AG09319 (cell line): ENCODE measurements at places on chromosomes 7 and 10.

DNA sequence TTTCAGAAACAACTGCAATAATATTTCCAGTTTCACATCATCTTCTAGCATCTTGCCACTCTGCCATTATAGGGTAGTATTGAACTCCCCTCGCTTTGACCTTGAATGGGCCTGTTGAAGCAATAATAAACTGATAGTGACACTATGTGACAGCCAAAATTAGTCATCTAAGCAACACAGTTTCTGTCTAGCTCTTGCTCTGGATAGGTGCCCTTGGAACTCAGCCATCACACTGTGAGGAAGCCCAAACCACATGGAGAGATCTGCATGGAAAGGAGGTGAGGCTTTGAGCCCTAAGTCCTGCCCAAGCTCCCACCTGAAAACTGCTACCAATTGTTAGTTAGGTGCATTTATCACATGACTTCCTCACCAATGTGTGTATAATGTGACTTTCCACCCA lies 18.1 kb upstream of the KCND2 start:
- no peak for DNase-seq

DNA sequence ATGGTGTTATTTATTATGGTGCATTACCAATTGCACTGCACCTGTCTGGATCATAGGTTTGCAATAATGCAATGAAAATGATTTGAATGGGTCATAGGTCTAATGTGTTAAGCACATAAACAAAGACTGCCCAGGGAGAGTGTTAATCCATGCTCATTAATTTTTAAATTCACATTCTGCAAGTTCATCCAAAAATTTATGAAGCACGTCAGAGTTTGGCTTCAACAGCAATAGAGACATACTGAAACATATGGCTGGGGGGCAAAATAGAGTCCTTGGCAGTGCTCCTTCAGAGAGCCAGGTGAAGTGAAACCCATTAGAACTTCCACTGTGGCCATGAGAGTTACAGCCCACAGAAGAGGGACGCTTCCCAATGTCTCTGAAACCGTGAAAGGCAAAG lies 441.1 kb downstream of the POM121L12 start:
- no peak for DNase-seq

DNA sequence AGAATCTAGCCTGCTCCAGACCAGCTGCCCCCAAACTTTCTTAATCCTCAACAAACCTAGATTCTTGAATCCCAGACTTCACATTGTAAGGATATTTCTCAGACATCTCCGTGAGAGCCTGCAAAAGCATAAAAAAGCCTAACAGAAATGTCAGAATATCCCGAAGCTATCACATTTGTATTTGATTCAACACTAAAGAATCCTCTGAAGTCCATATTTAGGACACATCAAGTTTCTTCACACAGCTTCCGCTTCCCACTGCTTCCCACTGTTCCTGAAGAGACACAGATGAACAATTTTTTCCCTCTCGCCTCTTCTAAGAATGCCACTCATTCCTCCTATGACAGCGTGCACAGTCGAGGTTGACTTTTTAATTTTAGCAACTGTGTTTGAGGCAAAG lies 396.2 kb upstream of the IGFBP3 start:
- DNase-seq: no peak

- DNase-seq: no peak
Observed at GRCh38 chr10:112045938-112046337, 137.6 kb downstream of the GPAM start.

GRCh38 chr7:43906331-43907010 lies at the start of gene URGCP:
TSS of gene URGCP (minus strand) at chr7:43906596. CDS start at chr7:43906575, 21 bp downstream.
- DNase-seq: no peak

- DNase-seq: no peak
Observed at GRCh38 chr7:51973939-51974338, 657.3 kb upstream of the COBL start.

GRCh38 chr7:122010116-122010515 lies 133.9 kb downstream of the AASS start:
- no peak for DNase-seq

DNA sequence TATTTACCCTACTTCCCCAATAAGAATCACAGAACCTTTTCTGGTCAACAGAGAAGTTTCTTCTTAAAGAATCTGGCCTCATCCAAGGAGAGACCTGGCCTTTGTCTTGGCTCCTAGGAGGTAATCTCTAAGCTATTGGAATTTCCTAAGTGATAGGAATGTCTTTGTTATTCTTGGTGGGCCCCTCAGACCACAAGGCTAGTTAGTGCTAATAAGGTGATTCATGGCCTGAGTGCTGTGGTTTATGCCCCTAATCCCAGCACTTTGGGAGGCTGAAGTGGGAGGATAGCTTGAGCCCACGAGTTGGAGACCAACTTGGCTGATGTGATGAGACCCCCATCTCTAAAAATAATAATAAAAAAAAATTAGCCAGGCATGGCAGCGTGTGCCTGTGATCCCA lies 60.0 kb upstream of the CYP2C18 start:
- DNase-seq: no peak

DNA sequence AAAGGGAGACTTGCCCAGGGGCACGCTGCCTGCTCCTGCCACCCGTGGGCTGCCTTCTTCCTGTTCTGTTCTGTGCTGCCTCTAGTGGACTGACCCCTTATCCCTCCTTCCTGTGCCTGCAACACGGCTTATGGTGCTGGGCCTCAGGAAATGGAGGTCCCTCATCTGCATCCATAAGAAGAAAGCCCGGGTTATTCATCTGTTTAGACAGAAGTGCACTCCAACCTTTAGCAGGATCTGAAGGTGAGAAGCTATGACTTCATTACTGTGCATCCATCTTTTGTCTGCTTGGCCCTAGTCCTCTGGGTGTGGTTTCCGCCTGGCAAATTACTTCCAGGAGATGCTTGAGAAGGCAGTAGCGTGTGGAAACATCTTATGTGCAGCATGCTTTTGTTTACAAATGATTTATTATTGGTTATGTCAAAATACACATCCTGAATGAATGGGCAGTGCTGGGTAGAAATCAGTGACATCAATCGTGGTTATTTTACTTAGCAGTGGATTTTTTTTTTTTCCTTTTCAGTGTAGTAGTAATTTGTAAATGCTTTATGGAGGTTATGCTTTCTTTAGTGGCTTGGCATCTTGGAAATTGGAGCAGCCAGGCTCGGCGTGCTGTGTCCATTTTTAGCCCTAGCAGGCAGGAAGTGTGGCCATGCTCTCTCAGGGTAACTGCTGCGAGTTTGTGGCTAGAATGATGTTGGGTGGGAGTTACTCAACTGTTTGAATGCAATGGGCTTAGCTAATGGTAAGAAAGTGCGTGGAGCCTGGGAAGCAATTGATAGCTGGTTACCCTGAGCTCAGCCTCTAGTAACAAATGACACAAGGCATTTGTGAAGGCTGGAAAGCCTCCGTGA lies 12.7 kb downstream of the PTPRE start:
- peak; percentile 48 for DNase-seq

DNA sequence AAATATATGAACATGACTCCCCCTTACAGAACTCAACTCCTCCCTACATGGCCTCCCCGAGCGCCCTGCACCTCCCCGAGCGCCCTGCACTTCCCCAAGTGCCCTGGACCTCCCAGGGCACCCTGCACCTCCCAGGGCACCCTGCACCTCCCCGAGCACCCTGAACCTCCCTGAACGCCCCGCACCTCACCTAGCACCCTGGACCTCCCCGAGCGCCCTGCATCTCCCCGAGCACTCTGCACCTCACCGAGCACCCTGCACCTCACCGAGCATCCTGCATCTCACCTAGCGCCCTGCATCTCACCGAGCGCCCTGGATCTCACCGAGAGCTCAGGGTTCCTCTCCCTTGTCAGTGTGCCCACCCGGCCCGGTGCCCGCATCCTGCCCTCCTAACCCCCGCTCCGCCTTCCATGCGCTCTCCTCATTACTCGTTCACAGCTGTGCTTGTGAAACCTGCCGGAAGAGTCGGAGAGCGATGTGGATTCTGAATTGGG lies 134.3 kb downstream of the ACTR3B start:
- no peak for DNase-seq

DNA sequence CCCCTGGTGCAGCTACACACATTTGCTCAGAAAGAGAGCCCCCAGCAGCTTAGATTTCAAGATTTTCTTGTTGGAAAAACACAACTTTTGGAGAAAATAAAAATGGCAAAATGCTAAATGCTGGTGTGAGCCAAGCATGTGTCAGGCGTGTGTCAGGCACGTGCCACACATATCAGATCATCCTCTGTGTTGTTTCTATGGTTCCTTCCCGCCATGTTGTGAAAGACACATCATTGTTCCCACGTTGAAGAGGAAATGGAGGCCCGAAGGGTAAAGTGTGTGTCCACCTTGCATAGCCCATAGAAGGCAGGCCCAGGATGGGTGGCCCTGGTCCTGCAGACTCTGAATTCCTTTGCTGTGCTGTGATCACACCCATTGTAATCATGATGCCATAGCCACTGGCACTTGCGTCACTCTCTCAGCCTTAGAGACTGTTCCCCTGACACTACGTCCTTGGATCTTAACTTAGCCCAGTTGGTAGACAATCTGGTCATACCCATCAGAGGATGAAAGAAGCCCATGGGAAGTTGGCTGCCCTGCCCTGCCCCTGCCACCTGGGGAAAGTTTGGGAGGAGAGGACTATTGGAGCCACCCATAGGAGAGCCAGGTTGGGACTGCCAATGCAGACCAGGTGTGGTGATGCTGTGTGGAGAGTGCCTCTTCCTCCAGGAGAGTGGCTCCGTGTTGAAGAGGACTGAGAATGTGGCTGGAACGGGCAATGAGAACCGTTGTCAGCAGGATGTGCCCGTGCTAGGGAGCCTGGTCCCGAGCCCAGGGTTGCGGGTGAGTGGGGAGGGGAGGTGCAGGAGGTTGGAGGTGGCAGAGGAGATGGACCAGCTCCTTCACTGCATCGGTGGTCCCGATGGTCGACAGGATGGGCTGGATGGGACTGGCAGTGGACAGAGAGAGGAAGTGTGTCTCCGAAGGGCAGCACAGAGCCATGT lies 65.6 kb upstream of the IGFBP3 start:
- DNase-seq: no peak
